ENCODE measurements at places on chromosomes 6 and 20. TPM values are rescaled to one million over a fixed set of nuclear protein-coding genes. Genes with fewer than 3 reads are reported as not detected.

SSTR4 gene
- not detected for polyA plus RNA-seq

NEURL2 gene
- polyA plus RNA-seq = 7.3 TPM

CPNE5 gene
- polyA plus RNA-seq = 13.2 TPM

ANKRD66 gene
- polyA plus RNA-seq = not detected

PRSS16 gene
- 0.28 TPM for polyA plus RNA-seq

C6orf52 gene
- 3.7 TPM for polyA plus RNA-seq

DUSP22 gene
- polyA plus RNA-seq = 21.2 TPM

CSNK2B gene
- 237 TPM for polyA plus RNA-seq

TNNC2 gene
- 0.47 TPM for polyA plus RNA-seq

CPXM1 gene
- polyA plus RNA-seq = 224 TPM

ABHD16B gene
- polyA plus RNA-seq = not detected

ZBTB12 gene
- 23.1 TPM for polyA plus RNA-seq

CRNKL1 gene
- polyA plus RNA-seq = 44.6 TPM

Data from left kidney (tissue), 8 donors.